ENCODE measurements at places on chromosomes 7 and 10.

- no peak for DNase-seq
Measured at GRCh38 chr10:112531421-112531820, 84.4 kb downstream of the VTI1A start.

DNA sequence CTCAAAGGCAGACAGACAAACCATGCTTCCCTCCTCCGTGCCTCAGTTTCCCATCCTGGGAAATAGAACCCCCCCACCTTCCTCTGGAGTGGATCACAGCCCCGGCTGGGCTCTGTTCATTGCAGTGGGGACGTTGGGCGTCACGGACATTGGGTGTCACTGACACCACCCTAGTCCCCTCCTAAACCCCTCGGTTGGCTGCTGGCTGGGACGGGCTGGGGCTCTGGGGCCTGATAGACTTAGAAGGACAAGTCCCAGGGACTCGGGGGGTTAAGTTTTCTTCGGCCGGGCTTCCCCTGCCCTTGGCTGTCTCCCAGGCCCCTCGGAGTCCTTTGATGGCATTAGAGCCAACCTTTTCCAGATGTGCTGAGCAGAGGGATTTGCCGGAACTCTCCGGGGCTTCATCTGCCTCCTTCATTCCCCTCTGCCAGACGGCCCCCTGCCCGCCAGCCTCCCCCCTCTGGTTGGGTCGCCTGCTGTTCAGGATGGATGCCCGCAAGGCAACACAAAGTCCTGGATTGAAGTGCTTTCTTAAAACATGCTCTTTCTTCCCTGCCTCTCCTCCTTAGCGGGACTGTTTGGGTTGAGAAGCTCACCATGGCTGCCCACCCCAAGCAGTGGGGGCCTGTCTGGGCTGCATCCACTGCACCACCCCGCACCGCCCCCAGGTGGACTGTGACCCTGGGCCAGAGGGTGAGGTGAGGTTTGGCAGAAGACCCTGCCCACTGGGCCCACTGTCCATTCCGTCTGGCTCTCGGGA lies 73.0 kb downstream of the COL26A1 start:
- DNase-seq: no peak

GRCh38 chr7:47180516-47180826 lies 401.4 kb downstream of the TNS3 start:
- DNase-seq: no peak

GRCh38 chr7:91427051-91427450 lies 162.8 kb downstream of the FZD1 start:
- no peak for DNase-seq

GRCh38 chr7:506921-507622 lies 12.6 kb downstream of the PDGFA start:
- no peak for DNase-seq

- DNase-seq: no peak
Measured at GRCh38 chr10:116952729-116953128, 52.3 kb downstream of the SHTN1 start.

- DNase-seq: no peak
Measured at GRCh38 chr10:86372119-86372783, 5.7 kb upstream of the GRID1 start.

GRCh38 chr7:44761207-44762161 lies 12.8 kb downstream of the ZMIZ2 start:
- DNase-seq: no peak

- DNase-seq: no peak
Measured at GRCh38 chr7:17951742-17952254, 11.5 kb upstream of the SNX13 start.

DNA sequence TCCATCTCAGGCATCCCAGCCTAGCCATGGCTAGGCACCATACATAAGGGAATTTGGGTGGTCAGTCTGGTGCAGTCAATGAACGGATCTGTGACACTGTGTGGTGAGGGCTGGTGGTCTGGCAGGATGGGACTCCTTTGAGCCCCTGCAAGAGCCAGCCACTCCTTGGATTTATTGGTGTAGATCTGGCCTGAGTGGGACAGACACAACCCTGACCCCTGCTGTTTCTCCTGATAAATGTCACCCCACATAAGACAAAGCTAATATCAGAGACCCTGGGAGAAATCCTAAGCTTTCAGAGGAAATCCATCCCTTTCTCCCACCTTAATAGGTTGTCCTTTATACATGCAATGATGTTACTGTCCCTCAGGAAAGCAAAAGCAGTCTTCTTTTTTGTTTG lies 2.3 kb downstream of the FBXO24 start:
- no peak for DNase-seq

DNA sequence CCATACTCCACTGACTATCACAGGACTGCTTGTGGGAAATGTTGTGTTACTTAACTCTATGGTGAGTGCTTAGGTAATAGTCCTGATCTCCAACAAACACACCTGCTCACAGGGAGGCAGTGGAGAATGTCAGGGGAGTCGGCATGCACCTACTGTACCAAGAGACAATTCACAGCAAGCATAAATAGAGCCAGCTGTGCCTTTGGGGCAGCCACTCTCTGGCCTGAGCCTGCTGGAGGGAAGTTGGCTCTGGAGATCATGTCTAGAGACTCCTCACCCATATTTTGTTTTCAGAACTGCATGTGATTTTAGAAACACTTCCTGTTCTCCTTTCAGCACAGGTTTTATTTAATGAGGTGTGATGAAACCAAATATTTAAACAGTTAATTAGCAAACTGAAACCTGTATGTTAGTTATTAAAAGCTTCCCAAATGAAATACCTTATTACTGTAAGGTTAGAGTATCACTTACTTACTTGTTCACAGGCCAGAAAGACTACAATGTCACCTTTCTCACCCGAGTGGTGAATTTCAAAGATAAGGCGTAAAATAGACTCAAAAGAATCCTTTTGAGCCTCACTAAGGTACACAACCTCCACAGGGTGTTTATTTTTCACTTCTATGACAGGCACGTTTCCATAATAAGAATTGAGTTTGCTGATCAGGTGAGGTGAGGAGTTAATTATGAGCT lies 21.8 kb downstream of the DHX32 start:
- no peak for DNase-seq

DNA sequence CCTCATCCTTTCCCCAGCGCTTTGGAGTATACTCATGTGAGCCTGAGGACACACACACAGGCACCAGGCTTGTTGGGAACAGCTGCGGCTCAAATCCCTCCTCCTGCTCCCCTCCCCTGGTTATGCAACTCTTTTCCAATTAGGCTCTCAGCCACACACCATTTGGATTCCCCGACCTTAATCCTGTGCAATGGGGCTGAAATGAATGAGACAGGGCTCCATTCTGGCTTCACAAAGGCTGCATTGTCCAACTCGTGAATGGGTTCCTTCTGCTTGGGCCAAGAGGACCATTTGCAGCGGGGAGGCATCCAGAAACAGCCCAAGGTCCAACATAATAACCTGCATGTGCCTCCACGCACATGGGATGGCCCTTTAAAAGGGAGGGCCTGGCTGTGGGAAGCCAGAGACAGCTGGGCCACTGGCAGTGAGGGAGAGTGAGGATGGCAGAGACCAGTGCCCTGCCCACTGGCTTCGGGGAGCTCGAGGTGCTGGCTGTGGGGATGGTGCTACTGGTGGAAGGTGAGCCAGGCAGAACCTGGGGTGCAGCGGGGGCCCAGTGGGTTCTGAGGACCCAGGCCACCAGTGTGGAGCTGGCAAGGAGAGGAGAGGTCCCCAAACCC lies at the start of gene RGR:
Gene RGR, plus strand, starts transcription at position 403 of the 620 bp plus-strand sequence. Its CDS starts 38 bp downstream, at position 441.
- DNase-seq: peak; percentile 71

DNA sequence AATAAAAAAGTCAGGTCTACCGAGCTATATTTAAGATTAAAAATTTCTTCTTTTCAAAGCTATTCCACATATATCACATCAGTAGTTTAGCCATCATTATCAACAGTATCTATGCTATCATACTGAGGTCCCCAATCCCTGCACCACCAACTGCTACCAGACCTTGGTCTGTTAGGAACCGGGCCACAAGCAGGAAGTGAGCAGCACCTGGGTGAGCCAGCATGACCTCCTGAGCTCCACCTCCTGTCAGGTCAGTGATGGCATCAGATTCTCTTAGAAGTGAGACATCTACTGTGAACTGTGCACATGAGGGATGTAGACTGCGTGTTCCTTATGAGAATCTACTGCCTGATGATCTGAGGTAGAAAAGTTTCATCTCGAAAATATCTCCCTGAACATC lies 632.1 kb upstream of the KCND2 start:
- no peak for DNase-seq

GRCh38 chr10:115171392-115171960 lies 78.3 kb downstream of the ATRNL1 start:
- DNase-seq: no peak

- no peak for DNase-seq
Measured at GRCh38 chr10:51999096-51999495, 299.7 kb upstream of the CSTF2T start.

DNA sequence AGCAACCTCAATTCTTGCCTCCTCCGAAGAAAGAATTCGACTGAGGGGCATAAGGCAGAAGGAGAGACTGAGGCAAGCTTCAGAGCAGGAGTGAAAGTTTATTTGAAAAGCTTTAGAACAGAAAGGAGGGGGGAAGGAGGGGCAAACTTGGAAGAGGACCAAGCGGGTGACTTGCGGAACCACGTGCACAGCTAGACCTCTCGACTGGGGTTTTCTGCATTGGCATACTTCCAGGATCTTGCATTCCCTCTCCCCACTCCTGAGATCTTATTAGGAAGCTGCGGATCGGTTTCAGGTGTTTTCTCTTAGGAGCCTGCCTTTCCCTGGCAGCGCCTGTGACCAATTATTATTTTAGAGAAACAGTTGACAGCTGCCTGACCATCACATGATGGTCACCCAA lies 20.3 kb upstream of the CPXM2 start:
- DNase-seq: no peak

DNA sequence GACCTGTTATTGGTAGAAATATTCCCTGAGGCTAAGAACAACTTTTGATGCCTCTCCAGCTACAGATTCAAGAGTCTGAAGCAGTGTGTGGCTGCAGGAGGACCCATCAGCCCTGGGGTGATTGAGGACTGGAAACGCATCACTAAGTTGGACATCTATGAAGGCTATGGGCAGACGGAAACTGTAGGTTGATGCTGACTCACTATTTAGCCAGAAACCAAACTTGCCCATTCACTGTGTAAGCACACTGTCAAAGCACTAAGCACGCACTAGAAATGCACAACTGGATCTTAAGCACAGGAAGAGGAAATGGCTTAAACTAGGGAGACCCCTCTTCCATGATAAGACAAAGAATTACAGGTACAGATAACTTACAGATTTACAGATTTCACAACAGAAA lies 20.8 kb downstream of the ACSM6 start:
- DNase-seq: no peak

DNA sequence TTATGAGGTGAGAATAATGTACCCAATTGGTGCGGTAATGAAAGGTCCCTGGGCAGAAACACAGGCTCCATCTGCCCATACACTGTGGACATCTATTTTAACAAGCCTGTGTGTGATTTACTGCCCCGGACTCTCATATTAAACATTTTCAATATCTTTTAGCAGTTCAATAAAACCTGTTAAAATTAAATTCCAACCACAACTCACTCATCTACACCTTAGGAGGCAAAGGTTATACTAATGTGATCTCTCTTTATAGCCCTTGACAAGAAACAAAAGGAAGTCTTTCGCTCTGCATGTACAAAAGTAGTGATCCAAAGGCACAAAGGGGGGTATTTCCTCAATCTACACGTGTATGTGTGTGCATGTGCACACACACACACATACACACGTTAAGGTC lies 186.0 kb downstream of the PARD3 start:
- DNase-seq: no peak

GRCh38 chr7:95578299-95578855 lies 17.9 kb downstream of the PDK4 start:
- DNase-seq: peak; percentile 21

DNA sequence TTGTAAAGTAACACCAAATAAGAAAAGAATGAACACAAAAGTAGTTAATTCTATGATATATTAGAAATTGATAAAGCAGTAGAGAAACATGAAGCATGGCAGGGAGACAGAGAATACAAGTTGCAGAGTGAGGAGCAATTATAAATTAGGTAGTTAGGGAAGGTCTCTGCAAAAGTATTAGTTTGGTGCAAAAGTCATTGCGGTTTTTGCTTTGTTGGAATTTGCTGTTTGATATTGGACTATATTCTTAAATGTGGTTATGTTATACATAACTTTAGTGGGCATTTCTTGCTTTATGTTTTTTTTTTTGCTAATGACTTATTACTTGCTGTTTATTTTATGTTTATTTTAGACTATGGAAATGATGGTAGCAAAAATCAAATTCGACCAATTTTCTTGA lies 402.2 kb downstream of the SFMBT2 start:
- no peak for DNase-seq

- DNase-seq: no peak
Measured at GRCh38 chr10:113095419-113096127, 145.5 kb downstream of the TCF7L2 start.

GRCh38 chr10:89120931-89121763 lies 86.0 kb downstream of the CH25H start:
- no peak for DNase-seq

GRCh38 chr7:18671176-18671575 lies 175.6 kb downstream of the HDAC9 start:
- no peak for DNase-seq

DNA sequence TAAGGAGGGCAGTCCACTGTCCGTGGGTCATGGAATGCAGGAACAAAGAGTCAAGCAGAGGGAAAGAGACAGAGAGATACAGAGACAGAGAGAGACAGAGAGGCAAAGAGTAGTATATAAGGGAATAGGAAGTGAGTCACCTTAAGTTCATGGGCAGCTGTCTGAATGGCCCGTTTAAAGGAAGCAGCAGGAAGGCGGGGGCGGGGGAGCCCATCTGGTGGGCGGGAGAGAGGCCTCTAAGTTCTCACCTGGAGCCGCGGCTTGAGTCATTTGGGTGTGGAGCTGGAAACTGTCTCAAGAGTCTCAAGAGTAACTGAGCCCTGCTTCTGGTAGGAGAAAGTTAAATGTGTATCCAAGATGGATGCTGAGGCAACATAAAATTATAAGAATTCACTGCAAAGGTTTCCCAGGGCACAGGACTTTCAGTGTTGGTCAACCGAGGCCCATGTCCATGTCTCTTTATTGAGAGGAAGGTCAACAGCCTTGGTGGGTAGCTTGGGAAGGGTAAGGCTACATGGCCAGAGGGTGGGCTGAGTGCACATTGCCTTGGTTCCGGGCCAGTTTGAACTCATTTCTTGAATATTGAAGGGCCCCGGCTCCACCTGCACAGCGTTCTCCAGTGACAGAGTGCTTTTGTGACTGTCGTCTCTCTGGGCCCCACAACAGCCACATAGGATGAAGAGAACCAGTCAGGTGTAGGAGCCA lies 85.5 kb upstream of the CACUL1 start:
- no peak for DNase-seq

DNA sequence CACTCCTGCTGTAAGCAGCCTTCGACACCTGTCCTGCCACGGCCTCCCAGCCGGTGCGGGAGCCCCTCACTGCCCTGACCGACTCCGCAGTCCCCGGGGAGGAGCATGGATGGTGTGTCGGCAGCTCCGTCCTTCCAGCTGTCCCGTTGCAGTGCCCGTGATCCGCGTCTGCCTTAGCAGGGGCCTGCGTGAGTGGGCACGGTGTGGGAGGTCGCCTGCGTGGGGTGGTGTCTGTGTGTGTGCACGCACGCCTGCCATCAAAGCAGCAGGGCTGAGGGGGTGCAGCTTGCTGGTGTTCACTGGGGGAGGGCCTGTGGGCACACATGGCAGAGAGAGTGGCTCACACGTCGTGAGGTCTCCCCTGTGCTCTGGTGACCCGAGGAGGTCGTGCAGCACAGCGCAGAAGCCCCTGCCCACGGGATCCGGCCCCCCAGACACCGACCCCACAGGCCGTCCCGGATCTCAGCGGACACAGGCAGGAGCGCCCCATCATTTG lies 10.3 kb downstream of the MAFK start:
- no peak for DNase-seq
